ENCODE measurements at places on chromosomes 1 and 21. TPM values are rescaled to one million over a fixed set of nuclear protein-coding genes. Genes with fewer than 3 reads are reported as not detected.

ADGRL2 gene
- total RNA-seq = not detected

SLC22A15 gene
- 0.69 TPM for total RNA-seq

GIPC2 gene
- 0.17 TPM for total RNA-seq

ALX3 gene
- not detected for total RNA-seq

UBASH3A gene
- total RNA-seq = 29.4 TPM

SPATA45 gene
- not detected for total RNA-seq

TP73 gene
- total RNA-seq = 0.65 TPM

PRDM16 gene
- not detected for total RNA-seq
